NCI-H1048 (cell line): ENCODE measurements at places on chromosomes 2 and 18.

DNA sequence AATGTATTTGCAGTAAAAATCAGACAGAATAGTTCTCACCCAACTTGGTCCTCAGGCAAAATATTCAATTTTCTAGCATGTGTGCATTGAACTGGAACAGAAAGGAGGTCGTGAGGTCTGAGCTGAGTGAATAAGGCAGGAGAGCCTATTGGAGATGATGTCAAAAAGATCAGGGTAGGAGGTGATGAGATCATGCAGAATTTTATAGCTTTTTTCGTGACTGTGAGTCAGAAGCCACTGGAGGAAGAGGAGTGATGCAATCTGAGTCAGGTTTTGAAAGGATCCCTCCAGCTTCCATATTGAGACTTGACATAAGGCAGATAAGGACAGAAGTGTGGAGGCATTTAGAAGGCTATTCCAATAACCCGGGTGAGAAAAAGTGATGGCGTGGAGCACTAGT, 299.5 kb upstream of the SOX11 start:
- no peak for DNase-seq

DNA sequence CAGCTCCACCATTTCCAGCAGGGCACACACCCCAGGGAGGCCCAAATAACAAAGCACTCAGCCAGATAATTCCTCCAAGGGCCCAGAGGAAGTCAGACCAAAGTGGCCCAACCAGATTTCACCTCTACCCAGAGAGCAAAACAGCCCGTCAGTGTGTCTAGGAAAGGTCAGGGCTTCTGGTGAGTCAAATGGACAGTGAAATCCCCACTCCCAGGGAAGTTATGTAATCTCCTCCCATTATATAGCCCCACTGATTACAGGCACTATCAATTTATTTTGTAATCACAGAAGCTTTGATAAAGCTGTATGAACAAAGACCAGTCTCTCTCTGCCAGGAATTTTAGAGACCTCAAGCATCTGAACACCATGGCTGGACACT, 4.0 kb downstream of the B4GALT6 start:
- no peak for DNase-seq

GRCh38 chr2:134276381-134277172, 22.7 kb downstream of the MGAT5 start:
- DNase-seq: no peak

DNA sequence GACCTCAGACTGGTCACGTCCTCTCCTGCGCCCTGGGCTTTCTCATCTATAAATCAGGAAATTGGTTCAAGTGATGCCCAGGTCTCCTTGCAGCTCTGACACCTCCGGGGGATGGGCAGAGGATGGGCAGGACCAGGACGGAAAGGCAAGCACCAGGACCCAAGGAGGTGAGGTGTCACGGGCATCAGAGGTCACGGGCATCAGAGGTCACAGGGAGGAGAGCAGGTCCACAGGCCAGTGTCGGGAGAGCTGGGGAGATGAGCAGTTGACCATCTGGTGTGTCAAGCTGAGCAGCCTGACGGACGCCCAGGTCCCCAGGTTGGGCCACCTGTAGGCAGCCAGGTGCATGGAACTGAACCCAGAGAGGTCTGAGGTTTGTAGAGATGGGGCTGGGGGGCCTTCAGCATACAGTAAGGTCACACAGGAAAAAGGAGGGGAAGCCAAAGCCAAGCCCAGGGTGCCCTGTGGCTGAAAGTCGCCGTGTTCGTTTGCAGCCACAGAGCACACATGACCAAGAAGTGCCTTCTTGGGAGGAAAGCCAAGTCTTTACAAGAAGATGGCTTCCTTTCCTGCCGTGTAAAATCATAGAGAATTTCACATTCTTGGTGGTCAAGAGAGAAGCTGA, 240.4 kb downstream of the ATAD2B start:
- no peak for DNase-seq

- DNase-seq: no peak
These were observed 101.4 kb downstream of the PTRHD1 start for GRCh38 chr2:24691806-24692205.
